Fibroblast of the conjunctiva (primary cell): ENCODE measurements at places on chromosomes 7 and 10.
A peak's percentile ranks its signal among the peaks of the same experiment; 100 is the strongest.

DNA sequence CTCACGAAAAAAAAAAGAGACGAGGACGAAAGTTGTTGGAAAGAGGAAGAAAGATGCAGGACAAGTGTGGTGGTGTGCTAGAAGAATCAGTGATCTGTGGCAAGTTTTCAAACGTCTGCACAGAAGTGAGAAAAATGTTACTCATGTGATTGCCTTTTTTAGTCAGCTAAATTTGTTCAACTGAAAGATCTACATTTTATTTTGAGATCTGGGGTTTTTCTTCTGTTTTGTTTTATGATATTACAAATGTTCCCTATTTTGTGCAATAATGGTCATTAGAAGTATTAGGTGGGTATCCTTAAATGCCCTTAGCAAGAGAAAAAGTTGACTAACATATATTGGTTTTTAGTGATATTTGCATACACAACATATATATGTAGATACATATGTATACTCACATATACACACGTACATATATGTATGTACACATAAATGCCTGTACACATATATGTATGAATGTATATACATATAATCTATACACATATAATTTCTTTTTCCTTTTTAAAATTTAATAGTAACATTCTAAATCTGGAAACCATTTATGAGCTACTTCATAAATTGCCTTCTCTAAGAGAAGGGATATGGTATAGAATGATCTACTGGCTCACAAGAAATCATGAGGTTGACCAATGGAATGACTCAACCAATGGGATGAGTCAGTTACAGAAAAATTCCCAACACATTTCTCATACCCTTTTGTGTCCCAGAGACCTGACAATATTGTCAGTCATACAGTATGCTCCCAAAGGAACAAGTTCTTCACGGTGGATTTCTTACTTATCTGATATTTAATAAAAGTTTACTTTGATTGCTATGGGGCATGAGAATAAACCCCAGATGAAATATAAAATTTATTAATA, 38.4 kb downstream of the SLC39A12 start:
- peak; percentile 44 for DNase-seq

GRCh38 chr7:111650456-111650999, 88.2 kb upstream of the IMMP2L start:
- peak; percentile 87 for DNase-seq

DNA sequence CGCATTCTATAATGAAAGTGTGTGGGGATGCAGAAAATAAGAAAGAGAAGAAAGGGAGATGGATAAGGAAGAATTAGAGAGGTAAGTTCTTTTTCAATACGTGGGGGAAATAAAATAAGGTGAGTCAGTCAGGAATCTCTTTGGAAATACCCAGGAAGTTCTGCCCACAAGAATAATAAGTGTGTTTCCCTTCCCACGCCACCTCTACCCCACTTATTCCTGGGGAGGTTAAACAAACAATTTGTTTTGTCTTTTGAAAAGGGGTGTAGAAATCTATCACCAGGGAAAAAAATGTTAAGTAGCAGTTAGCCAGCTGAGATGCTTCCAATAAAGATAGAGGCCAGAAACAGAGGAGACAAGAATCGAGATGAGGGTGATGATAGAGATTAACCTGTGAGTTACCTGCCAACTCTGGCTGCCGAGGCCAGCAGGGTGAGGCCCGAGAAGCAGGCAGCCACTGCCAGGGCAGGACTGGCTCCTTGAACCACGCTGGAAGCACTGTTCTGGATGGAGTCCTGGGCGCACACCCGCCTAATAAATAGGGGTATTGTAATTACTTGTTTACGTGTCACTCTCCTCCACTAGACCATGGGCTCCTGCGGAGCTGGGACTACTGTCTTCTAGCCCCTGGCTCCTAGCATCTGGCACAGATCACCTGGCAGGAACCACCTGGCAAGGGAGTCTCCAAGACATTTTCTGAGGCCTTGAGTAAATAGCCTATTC, 191.3 kb downstream of the FGFR2 start:
- no peak for DNase-seq

DNA sequence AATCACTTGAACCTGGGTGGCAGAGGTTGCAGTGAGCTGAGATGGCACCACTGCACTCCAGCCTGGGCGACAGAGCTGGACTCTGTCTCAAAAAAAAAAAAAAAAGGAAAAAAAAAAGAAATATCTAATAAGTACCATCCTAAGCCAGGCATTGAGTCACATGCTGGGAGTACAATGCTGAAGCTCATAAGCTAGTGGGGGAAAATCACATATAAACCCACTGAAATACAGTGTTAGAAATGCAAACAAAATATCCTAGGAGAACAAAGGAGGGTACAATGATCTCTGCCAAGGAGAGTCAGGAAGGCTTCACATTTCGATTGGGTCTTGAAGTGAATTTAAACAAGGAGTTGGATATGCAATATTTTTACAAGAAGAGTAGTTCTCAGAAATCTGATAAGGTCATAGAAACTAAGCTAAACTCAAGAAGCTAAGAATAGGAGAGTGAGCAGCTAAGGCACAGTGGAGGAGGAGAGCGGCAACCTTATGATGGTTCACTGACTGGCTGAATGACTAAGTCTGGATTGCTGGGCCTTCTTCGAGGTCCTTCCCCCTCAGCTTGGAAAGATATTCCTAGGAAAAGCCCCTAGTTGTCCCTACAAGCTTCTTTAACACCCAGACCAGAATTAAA, 115.5 kb downstream of the PHTF2 start:
- no peak for DNase-seq

- peak; percentile 33 for DNase-seq
These were observed 189.4 kb upstream of the AHR start for GRCh38 chr7:17109020-17109419.
